Keratinocyte (primary cell): ENCODE measurements at places on chromosomes 2 and 18. TPM values are rescaled to one million over a fixed set of nuclear protein-coding genes. Genes with fewer than 3 reads are reported as not detected.

Gene BOLL
- polyA plus RNA-seq, result not detected in 3 replicates

Gene HOXD13
- polyA plus RNA-seq, result not detected in 3 replicates

Gene ERLEC1
- 22.2 to 35.6 TPM (median 26.6 TPM) in 3 replicates for polyA plus RNA-seq

Gene NOL4
- not detected in 3 replicates for polyA plus RNA-seq

Gene CHRND
- not detected in 3 replicates for polyA plus RNA-seq

Gene GAREM2
- polyA plus RNA-seq, result 0.03 to 0.17 TPM (median 0.06 TPM) in 3 replicates

Gene EGR4
- polyA plus RNA-seq, result not detected in 3 replicates

Gene CYP26B1
- polyA plus RNA-seq, result 0.75 to 1.8 TPM (median 1.2 TPM) in 3 replicates

Gene GPR75
- polyA plus RNA-seq, result 2.1 to 2.7 TPM (median 2.2 TPM) in 3 replicates
